Activated CD8-positive, alpha-beta memory T cell treated with anti-CD3 and anti-CD28 coated beads, Interleukin-2, amount 50 U/mL, for 4 hours (primary cell): ENCODE measurements at places on chromosomes 5 and 9.

DNA sequence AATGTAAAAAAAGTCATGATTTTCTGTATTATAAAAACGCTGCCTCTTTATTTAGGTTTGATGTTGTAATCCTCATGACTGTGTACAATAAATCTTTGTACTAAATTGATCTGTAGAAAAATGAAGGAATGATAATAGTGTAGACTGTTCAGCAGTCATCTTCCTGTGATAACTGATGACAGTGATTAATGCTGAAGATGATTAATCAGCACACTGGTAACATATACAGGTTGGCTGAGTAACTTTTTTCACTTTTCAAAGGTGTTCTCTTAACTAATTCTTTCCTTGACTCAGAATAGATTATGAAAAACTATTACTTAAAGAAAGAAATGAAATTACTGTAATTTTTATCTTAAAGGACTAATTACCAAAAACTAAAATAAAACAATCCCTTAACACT is 122.5 kb downstream of the RFX3 start:
- no peak for DNase-seq

- DNase-seq: no peak
These were observed 33.8 kb downstream of the SVEP1 start for GRCh38 chr9:110545705-110546104.

DNA sequence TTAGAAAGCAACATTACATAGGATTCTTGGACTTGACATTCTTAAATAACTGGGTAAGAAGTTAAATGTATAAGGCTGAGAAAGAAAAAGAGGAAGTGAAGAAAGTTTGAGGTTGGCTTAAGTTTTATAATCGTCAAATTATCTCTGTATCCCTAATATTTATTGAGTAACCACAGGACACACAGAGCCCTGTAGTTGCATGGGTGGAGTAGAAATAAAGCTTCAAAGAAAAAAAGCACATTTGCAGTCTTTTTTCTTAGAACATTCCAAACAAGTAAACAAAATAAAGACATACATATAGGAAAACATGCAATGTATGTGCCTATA is 137.0 kb downstream of the CCDC192 start:
- DNase-seq: no peak

DNA sequence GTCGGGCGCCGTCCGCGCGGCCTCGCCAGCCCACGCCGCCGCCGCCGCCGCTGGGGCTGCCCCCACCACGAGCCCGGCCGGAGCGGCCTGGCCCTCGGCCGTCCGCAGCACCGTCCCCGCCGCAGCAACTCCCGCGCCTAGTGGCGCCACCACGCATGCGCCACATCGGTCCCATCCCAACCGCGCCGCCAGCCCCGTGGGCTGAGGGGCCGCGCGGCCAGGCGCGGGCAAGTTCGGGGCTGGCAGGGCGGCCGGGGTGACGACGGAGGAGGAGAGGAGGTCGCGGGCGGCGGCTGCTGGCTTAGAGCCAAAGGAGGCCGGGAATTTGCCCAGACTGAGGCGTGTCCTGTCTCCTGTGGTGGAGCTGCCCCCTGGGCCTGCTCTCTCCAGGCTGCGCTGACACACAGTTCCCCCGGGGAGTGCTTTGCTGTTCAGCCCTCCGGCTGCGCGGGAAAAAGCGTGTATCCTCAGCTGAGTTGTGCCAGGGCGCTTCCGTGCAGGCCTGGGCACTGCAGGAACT is at the start of gene TUSC1:
Gene TUSC1, minus strand, starts transcription at position 298 of the 520 bp plus-strand sequence. Its CDS starts 132 bp downstream, at position 166.
- no peak for DNase-seq

- no peak for DNase-seq
These were observed 214.9 kb downstream of the KIAA0825 start for GRCh38 chr5:94403483-94403882.

- DNase-seq: peak; percentile 24
These were observed 65.2 kb upstream of the SPIN1 start for GRCh38 chr9:88322906-88323566.
